ENCODE measurements at places on chromosomes 1 and 21.

GRCh38 chr1:30666756-30667273, 56.6 kb downstream of the MATN1 start:
- no peak for DNase-seq

DNA sequence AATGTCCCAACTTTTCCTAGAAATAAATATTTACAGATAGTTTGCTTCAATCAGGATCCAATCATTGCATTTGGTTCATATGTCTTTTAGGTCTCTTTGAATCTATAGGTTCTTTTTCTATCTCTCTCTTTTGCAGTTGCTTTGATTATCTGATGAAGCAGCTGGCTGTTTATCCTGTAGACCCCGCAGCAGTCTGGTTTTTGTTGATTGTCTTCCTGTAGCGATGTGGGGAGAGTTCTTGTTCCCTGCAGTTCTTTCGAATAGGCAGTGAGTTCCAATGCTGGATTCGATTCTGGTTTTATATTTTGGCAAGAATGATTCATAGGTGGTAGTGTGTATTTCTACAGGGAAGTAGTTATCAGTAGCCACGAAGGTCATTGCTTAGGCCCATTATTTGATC, 7.4 kb upstream of the MIXL1 start:
- no peak for DNase-seq

GRCh38 chr1:225424562-225425200, 3.2 kb downstream of the LBR start:
- DNase-seq, result no peak

- peak; percentile 12 for DNase-seq
Measured at GRCh38 chr21:17454315-17455027, 58.4 kb upstream of the CXADR start.

GRCh38 chr1:44377925-44378784, 23.1 kb upstream of the ERI3 start:
- DNase-seq, result peak; percentile 24

DNA sequence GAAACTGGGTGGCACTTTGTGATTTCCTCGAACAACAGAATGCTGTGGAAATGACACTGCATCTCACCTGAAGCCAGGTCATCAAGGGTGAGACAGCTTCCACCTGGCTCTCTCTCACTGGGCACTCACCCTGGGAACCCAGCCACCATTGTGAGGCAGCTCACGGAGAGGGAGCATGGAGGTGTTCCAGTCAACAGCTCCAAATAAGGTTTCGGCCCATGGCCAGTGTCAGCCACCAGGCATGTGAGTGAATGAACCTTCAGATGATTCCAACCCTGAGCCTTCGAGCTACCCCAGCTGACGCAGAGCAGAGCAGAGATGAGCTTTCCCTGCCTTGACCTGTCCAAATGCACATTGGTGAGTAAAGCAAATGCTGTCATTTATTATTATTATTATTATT, 58.1 kb downstream of the SYDE2 start:
- DNase-seq, result no peak

DNA sequence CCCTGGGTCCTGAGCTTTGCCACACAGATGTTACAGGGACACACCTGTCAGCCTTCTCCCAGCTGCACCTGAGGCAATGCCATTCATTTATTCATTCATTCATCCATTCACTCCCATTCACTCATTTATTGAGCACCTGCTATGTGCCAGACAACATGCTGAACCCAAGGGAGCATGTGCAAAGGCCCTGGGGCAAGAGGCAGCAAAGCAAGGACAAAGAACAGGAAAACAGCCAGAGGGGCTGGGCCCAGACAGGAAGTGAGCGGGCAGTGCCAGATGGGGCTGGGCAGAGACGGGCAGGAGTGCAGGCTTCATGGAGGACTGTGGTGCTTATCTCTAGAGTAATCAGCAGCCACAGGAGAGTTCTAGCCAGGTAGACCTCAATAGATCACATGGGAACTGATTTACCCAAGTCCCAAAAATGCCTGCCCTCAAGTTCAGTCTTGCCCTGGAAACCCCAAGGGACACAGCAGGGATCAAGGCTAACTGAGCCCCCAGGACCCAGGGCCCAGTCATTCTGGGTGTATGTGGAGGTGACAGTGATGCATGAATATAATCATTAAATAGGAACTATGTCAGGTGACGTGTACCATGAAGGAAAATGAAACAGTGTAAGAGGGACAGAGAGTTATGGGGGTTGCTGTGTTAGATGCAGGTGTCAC, 530.3 kb downstream of the MATN1 start:
- DNase-seq, result no peak

GRCh38 chr1:179883040-179883744, 1.1 kb downstream of the TOR1AIP1 start:
- no peak for DNase-seq

- no peak for DNase-seq
Measured at GRCh38 chr1:197124376-197124775, 22.1 kb downstream of the ASPM start.

DNA sequence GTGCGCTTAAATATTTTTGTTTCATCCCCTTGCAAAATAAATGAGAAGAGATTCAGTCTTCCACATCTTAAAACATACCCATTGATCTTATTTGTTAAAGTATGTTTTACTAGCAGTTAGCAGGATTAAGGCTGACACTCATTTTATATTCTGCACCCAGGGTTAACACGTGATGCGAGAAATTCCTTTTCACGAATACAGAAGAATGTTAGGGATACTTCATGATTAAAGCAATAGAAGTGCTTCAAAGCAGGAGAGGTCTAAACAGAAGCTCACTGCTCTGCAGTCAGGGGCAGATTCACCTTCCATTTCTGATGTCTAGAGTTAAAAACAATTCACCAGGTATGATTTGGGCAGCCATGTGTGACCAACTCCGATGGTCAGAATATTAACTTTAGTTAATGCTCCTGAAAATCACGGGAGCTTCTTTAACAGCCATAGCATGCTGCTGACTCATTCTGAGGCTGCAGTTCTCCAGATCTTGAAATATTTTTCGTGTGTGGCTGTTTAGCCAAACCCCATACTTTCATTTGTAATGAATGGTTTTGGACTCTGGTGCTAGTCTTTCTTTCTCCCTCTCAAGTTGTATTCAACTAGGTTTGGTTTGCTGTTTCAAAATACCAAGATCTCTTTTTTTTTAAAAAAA, 19.7 kb downstream of the BCAR3 start:
- DNase-seq, result no peak

DNA sequence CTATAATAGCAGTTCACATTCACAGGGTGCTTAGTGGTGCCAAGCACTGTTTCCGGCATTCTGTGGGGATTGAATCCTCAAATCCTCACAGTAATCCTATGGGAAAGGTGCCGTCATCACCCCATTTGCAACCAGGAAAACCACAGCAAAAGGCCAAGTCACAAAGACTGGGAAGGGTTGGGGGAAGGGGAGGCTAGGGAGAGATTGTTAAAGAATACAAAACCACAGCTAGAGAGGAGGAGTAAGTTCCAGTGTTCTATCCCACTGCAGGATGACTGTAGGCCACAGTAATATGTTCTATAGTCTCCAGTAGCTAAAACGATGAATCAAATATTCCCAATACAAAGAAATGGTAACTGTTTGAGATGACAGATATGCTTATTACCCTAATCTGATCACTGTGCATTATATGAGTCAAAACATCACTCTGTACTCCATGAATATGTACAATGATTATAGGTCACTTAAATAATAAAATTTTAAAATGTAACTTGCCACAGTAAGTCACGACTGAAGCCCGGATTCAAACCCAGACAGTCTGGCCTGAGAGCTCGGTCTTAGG, 256.8 kb downstream of the TOMM20 start:
- no peak for DNase-seq

DNA sequence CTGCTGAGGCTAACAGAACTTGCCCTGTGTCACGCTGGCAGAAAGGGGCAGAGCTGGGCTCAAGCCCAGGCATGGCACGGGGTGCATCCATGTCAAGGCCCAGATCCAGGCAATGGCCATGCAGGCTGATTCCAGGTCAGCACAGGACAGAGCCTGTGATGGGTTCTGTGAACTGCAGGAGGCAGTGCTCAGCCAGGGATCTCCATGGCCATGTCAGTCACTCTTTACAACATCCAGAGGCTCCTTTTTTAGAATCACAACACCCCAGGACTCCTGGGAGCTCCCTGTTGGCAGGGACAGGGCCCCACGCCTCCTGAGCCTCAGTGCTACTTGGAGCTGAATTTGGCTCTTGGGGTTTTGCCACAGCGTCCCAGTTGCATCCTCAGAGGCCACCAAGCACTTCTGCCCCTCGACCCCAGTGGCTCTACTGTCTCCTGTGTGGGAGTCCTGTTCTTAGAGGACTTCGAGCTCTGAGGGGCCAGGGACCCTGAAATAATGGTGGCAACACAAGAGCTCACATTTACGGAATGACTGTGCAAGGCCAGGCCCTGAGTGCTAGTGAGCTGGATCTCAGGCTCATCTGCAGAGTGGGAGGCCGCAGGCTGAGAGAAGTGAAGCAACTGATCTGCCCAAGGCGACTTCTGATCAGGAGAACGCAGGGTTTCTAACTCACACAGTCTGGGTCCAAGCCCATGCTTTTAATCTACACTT, 211.5 kb downstream of the TRABD2B start:
- DNase-seq, result no peak

- DNase-seq, result no peak
Measured at GRCh38 chr1:210231846-210232510, 618 bp upstream of the SERTAD4 start.

DNA sequence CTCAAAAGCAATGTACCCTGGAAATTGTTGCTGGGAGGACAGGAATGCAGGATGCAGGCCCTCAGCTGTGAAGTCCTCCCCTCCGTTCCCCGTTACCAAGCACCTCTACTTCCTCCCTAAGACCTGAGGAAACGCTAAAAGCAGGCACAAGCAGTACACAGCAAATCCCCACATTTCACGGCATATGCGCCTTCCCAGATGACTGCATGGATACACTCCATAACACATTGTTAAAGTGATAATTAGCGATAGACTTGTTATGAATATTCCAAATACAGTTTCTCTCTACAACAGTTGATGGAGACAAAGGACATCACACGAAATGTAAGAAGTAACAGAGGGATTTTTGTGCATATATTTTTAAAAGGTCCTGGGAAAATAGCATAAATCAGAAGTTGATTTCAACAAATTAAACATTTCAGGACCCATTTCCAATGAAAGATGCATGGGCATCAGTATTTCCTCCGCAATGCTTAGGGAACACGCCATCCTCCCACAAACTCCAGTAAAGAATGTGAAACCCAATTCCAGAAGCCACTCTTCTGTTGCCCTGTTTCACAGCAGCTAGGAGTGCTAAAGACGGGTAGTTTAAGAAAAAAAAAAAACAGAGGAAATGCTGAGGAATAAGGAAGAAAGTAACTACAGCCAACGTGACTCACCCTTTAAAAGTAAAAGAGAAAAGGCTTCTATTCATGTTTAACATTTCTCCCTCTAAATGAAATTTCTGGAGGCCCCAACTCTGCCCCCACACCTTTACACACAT, 75.5 kb downstream of the HIVEP3 start:
- DNase-seq, result no peak

GRCh38 chr1:214844319-214844718, 238.2 kb upstream of the KCNK2 start:
- no peak for DNase-seq

GRCh38 chr1:78843546-78843945, 163.0 kb downstream of the ADGRL4 start:
- no peak for DNase-seq

DNA sequence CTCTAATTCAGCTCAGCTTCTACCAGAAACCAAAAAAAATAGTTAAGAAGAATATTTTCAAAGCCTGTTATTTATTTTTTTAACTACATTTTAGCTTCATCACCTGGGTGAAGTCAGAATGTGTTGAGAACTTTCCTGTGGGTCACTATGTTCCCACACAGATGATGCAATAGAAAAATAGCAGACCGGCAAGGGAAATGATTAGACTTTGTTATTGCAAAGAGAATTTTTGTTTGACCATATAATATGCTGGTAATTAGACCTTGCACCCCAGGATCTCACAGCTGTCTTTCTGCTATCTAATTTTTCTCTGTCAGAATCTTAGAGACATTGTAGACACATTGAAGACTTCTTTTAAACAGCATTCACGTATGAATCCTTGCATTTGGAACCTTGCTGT, 299.3 kb downstream of the TBX15 start:
- no peak for DNase-seq

- DNase-seq, result no peak
Measured at GRCh38 chr1:109399326-109399957, 1.7 kb upstream of the SORT1 start.

DNA sequence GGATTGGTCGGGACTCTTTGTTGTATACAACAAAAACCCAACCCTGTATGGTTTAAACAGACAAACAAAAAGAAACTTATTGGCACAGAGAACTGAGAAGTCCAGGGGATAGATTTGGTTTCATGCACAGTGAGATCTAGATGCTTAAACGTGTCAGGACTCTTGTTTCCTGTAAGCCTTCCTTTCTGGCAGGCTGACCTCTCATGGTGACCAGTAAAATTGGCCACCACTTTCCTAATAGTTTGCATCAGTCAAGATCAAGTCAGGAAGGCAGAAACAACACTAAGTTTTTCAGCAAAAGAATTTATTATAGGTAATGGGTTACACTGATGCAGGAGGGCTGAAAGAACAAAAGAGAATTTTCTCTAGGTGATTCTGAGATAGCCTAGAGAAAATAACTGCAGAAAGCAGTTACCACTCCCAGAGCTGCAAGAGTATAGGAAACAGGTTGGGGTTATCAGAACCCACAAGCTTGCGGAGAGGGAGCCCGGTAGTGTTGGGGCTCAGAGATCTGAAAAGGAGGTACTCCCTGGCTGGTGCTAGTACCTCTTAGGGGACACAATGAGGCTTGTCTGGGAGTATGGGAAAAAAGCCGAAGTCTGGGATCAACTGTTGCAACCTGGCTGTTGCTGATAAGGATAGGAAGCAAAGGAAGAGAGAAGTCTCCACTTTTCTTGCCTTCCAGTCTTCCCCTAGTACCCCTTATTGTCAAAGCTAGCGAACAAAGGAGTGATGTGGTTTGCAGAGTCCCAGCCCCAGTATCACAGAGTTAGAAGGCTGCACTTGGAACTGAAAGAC, 21.4 kb downstream of the CITED4 start:
- no peak for DNase-seq

GRCh38 chr1:184621260-184621659, 133.4 kb downstream of the EDEM3 start:
- no peak for DNase-seq

DNA sequence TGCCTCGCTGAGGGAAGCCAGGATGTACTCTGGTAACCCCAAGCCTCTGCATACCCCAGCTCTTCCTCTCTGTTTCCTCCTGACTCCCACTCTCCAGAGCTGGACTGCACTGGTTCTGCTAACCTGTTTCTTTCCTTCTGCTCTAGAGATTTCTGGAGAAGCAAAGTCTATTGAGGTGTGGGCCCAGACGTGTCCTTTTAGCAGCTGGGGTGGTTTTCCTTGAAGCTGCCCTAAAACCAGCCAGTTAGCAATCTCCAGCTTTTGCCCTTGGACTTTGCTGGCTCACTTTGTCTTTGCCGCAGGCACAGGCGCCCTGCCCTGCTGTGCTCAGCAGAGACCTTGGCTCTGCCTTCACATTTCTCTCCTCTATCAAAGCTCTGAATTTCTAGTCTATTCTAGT, 171.8 kb upstream of the IVNS1ABP start:
- DNase-seq, result no peak

DNA sequence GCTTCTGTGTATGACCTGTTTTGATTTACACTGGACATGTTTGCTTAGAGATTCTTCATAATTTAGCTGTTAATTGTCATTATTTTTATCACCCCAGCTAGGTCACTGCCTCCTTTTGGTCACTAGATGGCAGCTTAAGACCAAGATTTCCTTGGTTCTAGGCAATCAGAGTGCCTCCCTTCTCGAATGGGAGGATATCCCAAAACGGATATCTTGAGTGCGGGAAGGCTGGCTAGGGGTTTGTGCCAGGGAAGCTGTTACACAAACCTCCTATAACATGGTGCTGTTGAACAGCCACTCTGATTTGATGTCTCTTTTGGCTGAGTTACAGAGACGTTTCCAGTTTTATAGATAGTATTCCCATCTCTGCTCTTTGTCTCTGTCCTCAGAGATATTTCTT, 283.5 kb downstream of the S1PR1 start:
- DNase-seq, result no peak

All from stimulated activated effector memory CD8-positive, alpha-beta T cell treated with anti-CD3 and anti-CD28 coated beads, Interleukin-12 subunit alpha, Interleukin-12 subunit beta, amount 100 ng/mL, for 72 hours (primary cell).